ENCODE measurements at places on chromosomes 3 and 15.

- DNase-seq, result no peak
Observed at GRCh38 chr15:59273234-59273633, 66.6 kb downstream of the LDHAL6B start.

DNA sequence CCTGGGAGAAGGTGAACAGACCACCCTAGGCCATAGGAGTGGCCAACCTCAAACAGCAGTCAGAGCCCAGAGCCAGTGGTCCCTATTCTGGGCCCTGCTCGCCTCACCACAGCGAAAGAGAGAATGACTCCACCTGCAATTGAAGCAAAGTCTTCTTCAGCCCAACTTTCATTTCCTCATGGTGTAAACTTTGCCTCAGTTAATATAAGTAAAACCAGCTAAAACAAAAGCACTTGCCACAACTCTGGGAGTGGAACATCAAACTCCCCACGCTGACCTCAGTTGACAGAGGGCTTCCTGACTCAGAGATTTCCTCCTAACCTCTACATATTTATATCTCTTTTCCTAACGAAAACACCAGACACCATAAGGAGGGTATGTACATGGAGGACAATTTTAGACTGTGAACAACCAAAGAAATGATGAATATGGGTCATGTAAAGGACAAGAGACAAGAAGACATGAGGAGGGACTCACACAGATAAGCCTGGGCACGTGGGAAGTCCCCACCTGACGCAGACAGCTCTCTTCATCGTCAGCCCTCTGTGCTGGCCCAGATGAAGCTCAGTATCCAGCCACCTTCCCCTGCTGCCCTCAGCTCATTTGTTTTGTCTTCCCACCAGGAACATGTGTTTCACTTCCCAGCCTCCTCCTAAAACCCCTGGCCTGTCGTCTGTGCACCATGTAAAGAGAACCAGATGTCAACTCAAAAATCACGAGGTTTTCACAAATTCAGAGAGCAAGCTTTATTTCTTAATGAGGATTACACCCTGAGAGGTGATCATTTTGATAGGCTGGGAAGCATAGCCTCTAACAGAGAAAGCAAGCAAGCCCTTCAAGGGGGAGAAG, 140.9 kb downstream of the KCNMB2 start:
- no peak for DNase-seq

DNA sequence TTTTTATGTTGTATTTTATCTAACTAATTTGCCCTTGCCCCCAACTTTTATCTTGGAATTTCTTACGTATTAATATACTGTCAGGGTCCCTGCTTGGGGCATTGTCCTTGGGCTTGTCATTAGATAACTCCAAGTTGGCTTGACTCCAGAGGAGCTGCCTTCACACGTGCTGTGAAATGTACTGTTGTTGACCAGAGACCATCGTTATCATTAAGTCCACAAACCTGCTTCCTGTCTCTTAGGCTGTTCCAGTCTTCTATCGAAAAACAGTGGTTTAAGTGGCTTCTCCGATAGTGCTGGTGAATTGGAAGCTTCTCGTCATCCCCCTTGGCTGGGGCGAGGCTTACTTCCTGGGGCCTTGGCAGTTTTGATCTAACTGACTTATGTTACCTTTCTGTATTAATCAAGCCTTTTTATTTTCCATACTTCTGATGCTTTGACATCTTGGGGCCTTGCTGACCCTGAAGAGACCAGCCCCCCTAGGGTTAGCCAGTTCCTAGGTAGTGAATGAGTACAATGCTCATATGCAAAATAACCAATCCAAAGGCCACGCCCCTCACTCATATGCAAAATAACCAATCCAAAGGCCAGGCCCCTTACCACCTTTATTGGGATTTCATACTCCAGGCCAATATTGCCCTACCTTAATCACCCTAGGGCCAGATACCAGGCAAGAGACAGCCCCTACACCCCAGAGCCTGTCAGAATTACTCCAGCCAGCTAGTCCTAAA, 164.5 kb downstream of the IGF1R start:
- no peak for DNase-seq

DNA sequence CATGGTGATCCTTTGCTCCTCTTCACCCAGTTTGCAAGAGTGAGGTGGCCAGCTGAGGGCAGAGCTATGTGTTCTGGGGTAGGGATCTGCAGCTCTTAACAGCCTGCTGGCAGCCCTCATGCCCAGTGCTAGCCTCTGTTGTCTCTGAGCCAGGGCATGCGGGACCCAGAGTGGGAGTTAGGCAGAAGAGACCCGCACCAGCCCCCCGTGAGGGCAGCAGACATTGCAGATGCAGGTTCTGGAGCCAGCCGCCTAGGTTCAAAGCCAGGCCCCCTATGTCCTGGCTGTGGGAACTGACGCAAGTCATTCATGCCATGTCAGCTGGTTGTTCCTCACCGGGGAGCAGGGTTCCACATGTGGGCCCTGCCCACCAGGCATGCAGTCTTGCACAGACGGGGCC, 74.7 kb downstream of the DNAJB8 start:
- DNase-seq, result no peak

DNA sequence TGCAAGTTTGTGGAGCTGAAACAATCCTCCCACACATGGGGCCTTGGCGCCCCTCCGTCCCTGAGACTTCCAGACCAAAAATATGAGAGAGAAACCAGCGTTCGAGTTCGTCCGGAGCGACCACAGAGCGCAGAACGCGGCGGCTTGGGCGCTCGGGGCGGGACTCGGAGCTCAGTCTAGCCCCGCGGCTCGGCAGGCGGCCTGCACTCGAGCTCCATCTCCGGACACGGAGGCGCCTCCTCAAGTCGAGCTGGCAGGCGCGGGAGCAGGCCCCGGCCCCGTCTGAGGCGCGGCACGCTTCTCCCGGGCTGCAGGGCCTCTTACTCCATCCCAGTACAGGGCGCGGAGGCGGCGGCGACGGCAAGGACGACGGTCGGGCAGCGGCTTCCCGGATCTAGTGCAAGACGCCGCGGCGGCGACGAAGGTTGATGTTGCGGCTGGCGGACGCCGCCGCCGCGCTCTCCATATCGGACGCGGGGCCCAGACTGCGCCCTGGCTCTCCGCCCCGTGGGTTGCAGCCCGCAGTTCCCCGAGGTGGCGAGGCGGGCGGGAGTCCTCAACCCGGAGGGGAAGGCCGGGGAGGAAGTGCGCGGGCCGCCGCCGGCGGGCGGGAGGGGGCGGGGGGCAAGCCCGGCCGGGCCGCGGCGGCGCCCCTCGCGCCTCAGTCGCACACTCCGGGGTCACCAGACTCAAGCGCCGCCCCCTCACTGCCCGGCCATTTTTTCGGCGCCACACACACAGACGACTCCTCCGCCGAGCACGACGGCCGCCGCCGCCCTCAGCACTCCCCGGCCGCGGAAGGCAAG, 674 bp downstream of the MSL2 start:
- peak; percentile 19 for DNase-seq

- no peak for DNase-seq
Observed at GRCh38 chr3:153099131-153099530, 62.9 kb upstream of the RAP2B start.

DNA sequence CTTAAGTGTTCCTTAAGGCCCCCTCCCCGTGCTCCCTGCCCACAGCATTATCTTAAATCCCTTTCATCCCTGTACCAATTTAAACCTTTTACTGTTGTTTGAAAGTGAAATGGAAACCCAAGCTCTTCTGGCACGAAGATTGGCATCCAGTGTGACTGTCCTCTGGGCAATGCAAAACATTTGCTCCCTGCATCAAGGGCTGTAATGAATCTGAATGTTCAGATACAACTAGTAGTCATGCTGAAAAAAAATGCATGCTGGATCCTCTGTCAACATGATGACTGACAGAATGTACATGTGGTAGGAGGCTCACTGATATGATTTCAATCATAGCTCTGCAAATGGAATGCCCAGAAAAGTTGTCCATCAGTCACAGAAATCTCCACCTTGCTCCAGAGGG, 8.1 kb upstream of the CDIN1 start:
- DNase-seq, result no peak

DNA sequence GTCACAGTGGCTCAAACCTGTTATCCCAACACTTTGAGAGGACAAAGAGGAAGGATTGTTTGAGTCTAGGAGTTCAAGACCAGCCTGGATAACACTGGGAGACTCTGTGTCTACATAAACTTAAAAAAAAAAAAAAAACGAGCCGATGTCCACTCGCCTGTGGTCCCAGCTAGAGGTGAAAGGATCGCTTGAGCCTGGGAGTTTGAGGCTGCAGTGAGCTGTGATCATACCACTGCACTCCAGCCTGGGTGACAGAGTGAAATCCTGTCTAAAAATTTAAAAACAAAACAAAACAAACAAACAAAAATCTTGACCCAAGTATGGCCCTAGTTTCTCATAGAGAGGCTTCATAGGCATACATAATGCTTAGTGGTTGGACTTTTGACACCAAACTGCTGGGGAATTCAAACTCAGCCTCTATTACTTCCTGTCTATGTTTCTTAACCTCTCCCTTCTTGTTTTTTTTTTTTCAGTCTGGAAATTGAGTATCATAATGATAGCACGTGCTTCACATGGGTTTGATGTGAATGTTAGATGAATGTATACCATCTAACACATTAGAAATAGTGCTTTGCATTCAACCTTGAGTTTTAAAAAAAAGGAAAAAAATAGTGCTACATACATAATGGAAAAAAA, 46.4 kb upstream of the CAPN7 start:
- DNase-seq, result no peak

- DNase-seq, result no peak
Observed at GRCh38 chr3:177820683-177821316, 623.5 kb upstream of the TBL1XR1 start.
